BJ (cell line): ENCODE measurements at places on chromosomes 7 and 10. TPM values are rescaled to one million over a fixed set of nuclear protein-coding genes. Genes with fewer than 3 reads are reported as not detected.

GRCh38 chr7:100221231-100221718, 1.5 kb downstream of the PVRIG start:
- DNase-seq, result no peak

GRCh38 chr10:118979661-118980060, 49.9 kb upstream of the NANOS1 start:
- DNase-seq, result no peak

Gene SH2D4B
- not detected in 2 replicates for polyA plus RNA-seq

Gene LEP
- 0.05 TPM in 2 replicates for polyA plus RNA-seq

- DNase-seq, result no peak
These were observed 418.6 kb upstream of the ZMIZ1 start for GRCh38 chr10:78650122-78650521.

Gene NPFFR1
- polyA plus RNA-seq, result not detected in 2 replicates

- no peak for DNase-seq
These were observed at the start of gene REEP3 for GRCh38 chr10:63520500-63521415. Gene REEP3, plus strand, starts transcription at chr10:63521401. Its CDS starts 145 bp downstream, at chr10:63521546.

DNA sequence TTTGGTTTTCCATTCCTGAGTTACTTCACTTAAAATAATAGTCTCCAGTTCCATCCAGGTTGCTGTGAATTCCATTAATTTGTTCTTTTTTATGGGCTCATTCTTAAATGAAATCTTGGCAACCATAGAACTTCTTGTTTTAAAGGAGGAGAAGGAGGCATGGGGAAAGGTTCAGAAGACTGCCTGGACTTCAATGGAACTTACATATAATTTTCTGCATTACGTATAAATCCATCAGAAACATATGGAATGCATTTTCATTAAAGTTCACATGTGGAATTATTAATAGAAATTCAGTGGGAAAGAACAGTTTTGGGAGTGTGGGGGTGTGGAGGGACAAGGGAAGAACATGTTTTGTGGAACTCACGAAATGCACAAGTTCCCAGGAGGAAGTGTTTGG, 176.6 kb upstream of the PRKCQ start:
- DNase-seq, result no peak

- DNase-seq, result no peak
These were observed 123.4 kb downstream of the SPAG6 start for GRCh38 chr10:22468570-22469320.

- no peak for DNase-seq
These were observed 79.1 kb upstream of the KCNMA1 start for GRCh38 chr10:77716458-77717317.

Gene RPA3
- polyA plus RNA-seq, result 9.2 and 18.4 TPM in 2 replicates

Gene IL2RA
- polyA plus RNA-seq, result not detected in 2 replicates

GRCh38 chr7:80821771-80822319, 97.0 kb downstream of the SEMA3C start:
- DNase-seq, result no peak

Gene SNCG
- 6.3 and 9.7 TPM in 2 replicates for polyA plus RNA-seq

- no peak for DNase-seq
These were observed 54.0 kb upstream of the NMT2 start for GRCh38 chr10:15222511-15222910.

DNA sequence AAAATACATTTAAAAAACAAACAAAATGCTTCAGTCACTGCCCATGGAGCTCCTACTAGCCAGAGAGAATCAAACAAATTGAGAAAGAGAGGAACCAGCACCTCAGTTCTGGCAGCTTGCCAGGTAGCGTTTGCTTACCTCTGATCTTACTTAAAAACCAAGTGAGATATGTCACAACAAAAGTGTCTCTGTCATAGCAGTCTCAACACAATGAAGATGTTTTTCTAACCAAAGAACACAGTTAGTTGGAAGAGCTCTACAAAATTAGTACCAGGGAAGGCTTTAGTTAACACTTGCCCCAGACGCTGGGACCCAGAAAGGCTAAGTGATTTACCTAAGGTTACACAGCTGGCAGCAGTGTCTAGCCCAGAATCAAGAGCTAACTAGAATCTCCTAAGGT, 3.4 kb downstream of the DOCK4 start:
- no peak for DNase-seq

Gene FAM25A
- not detected in 2 replicates for polyA plus RNA-seq

Gene LIPK
- not detected in 2 replicates for polyA plus RNA-seq

DNA sequence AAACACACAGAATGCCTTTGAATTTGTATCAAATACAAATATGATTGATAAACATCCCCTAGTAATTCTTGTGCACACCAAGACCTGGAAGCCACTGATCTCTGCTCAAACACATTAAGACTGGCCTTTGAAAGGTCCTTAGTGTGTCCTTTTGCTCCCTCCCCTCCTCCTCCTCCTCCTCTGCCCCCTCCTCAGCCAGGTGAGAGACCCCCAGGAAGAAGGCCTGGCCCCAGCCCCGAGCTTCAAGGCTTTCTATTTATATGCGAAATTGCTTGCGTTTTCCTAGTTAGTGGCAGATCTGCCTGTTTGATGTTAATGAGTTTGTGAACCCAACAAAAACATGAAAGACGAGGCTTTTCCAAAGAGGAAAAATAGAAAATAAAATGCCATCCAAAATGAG, 63.6 kb upstream of the TCF7L2 start:
- DNase-seq, result no peak

Gene ITGA8
- 10.1 and 11.3 TPM in 2 replicates for polyA plus RNA-seq

DNA sequence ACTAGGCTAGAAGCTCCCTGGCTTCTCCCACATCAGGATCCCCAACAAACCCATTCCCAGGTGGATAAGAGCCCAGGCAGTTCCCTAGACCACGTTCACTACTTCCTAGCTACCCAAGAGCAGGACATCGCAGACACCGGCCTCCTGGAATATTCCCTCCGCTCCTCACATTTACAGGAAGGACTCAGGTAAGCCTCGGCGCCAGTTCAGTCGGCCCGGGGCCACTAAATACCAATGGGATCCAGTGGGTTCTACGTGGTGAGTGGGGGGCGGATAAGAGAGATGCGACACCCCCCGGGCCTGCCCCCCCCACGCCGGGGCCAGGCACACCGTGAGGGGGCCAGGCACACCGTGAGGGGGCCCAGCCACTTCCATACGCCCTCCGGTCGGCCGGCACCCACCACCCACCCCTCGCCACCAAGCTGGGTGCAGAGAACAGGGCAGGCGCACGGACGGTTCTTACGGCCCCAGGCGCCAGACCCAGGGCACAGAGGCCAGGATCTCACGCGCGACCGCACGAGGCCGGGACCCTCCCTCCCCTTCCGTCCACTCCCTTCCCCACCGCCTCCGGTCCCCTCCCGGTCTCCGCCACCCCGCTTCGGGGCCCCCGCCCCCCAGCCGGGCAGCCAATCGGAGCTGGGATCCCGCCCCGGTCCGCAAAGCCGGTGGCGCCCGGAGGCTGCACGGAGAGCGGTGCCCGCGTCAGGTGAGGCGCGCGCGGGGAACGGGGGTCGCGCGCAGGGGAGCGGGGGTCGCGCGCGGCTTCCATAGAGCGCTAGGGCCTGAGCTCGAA, at the start of gene BLVRA:
TSS of gene BLVRA (plus strand) at position 652 of the 793 bp plus-strand sequence. CDS start 12,479 bp downstream, outside the sequence.
- no peak for DNase-seq

- no peak for DNase-seq
These were observed 11.9 kb downstream of the CYTH3 start for GRCh38 chr7:6260291-6261187.

Gene VPS37D
- 2.2 and 3.3 TPM in 2 replicates for polyA plus RNA-seq

- DNase-seq, result no peak
These were observed 1.3 kb downstream of the UBE2H start for GRCh38 chr7:129951226-129952085.

Gene EPDR1
- 3.7 and 4.8 TPM in 2 replicates for polyA plus RNA-seq

DNA sequence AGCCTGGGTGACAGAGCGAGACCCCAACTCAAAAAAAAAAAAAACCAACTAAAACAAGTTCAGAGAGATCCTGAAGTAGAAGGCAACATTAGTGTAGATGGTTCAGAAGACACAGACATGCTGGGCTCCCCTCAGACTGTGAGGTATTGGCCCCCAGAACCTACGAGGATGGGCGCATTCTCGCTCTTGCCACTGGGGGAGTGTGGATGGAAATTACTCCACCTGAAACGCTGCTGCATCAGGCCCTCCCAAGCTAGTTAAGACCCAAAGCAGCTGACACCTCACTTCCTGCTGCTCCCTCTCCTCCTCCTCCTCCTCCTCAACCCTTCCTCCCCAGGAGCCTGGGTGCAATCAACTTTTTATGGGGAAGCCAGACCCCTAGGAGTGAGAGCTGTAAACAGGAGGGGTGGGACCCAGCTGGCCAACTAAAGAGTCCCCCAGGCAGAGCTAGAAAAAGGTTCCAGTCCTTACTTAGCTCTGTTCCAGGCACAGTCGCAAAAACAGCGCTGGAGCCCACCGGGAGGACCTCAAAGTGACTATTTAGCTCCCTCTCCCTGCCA, 7.4 kb downstream of the SH3PXD2A start:
- DNase-seq, result no peak

Gene CNPY4
- polyA plus RNA-seq, result 20.9 and 23.5 TPM in 2 replicates

Gene SAMD9
- polyA plus RNA-seq, result 2.8 and 6.8 TPM in 2 replicates

Gene TSPAN12
- 0.25 TPM in 1 of 2 replicates, not detected in the other for polyA plus RNA-seq

GRCh38 chr7:19026888-19027287, 90.5 kb downstream of the TWIST1 start:
- DNase-seq, result peak; percentile 26
